ENCODE measurements at places on chromosomes 3 and 15. TPM values are rescaled to one million over a fixed set of nuclear protein-coding genes. Genes with fewer than 3 reads are reported as not detected.

Gene SLC51A
- polyA plus RNA-seq: not detected

Gene SLC9C1
- polyA plus RNA-seq: not detected

Gene LRRIQ4
- not detected for polyA plus RNA-seq

- DNase-seq: no peak
These were observed 3.0 kb downstream of the SNUPN start for GRCh38 chr15:75622505-75622904.

DNA sequence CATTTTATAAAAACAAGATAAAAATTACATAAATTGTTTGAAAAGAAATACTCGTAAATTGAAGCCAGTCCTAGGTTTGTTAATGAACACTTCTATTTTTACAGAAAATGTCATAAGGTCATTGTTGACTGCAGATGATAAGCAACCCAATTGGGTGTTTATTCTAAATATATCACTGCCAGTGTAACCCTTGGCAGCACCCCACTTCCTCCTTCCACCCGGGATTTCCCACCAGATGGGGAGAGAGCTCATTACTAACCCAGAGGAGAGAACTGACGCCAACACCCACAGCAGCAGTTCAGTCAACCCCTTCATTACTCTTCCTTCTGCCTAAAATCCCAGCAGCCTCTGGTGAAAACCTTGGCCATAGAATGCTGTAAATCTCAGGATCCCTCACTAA, 307.6 kb downstream of the GAP43 start:
- DNase-seq: no peak

GRCh38 chr15:93859176-93859575, 372.2 kb upstream of the MCTP2 start:
- DNase-seq: no peak
